ENCODE measurements at places on chromosomes 12 and 14.

DNA sequence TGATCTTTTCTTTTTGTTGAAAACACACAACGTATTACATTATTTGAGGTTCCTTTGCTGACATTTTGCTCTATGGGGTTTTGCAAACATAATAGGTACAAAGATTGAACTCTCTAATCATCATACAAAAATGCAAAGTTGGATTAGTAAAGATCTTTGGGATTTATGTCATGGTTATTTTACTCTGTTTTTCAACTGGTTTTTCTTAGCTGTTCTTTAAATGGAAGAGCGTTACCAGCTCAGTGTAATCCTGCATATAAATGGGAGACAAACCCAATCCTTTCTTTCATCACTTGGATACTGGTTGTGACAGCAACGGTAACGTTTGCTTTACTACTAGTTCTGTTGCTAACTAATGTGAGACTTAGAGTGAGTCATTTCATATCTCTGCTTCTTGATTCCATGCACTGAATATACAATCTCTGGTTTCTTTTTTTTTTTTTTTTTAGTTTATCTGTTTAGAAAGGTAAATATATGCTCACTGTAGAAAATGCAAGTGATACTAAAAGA is 104.9 kb upstream of the NOVA1 start:
- DNase-seq, result no peak

DNA sequence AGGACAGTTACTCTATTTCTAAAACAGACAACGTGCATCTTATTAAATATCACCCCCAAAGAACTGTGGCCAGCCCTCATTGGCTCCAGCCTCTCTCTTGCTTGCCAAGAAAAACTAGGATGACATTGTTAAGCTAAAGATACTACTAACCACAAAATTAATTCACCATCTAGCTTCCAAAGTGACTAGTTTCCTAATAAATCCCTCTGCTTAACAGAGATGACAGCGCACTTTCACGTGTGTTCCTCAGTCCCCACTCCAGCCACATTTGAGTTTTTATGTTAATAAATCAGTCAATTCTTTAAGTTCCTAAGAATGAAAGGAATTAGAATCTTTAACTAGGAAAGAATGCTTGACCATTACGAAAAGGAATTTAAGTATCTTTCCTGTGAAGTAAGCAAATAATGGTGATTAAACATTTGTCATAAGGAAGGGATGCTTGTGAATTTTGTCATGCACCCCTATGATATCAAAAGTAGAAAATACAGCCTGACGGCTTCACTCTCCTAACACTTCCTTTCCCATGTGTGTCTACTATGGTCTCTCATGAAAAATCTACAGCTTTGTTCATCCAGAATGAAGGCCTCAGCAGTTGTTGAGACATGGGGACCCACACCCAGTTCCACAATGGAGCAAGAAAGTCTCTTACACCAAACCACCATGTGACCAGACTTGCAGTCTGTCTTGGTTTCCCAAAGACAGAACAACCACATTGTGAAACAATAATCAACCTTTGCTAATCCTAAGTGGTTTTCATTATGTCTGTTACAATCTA is 8.1 kb downstream of the CORO1C start:
- DNase-seq, result no peak

DNA sequence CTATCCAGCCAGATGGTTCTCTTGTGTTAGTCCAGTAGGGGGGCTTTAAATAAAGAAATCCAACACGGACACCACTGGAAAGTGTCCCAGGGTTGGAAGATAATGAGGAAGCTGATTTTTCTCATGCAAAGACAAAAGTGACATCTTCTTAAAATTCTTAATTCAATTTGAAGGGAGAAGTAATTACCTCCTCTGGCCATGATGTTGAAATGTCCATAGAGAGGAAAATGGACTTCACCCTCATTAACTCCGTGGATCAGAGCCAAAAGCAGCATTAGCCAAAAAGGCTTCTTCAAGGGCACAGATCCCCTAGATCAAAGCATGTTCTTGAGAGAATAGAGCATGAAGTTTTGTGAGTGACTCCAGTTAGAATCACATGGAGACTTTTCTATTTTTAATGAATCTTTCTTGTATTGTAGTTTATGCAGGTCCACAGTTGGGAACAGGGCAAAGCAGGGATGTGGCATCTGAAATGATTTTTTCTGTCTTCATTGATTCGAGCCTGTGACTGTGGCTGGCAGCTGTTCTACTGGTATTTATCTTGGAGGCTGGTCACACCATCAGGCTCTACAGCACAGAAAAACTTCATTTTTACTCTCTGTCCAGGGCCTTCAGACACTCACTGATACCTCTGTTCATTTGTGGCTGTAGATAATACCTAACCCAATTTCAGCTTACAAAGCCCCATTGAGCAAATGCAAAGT is 1002.5 kb downstream of the AACS start:
- peak; percentile 42 for DNase-seq

DNA sequence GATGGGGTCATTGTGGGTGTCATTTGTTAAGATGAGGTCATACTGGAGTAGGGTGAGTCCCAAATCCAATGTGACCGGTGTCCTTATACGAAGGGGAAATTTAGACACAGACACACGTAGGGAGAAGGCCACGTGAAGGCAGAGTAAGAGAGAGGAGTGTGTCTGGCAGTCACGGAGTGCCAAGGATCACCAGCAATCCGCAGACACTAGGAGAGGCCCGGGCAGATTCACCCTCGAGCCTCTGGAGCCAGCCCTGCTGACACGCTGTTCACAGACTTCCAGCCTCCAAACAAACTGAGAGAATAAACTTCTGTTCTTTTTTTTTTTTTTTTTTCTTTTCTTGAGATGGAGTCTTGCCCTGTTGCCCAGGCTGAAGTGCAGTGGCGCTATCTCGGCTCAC is 24.9 kb downstream of the BRI3BP start:
- DNase-seq, result no peak

DNA sequence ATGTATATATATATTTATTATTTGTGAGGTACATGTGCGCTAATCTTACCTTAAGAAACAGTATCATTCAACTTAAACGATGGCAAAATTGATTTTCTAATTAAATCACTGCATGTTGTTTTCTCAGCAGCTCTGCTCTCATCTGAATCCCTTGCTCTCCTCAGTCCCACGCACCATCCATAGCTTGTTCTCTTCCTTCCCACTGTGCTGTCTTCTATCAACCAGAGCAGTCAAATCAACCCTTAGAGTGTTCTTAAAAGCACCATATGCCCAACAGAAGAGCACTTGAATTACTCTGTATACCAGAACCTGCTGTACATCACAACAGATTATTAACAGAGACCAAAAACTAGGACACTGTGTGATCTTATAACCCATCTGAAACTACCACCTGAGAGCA is 209.4 kb upstream of the G2E3 start:
- DNase-seq, result no peak

- DNase-seq, result no peak
Observed at GRCh38 chr12:121182222-121182893, 27.6 kb upstream of the P2RX4 start.

DNA sequence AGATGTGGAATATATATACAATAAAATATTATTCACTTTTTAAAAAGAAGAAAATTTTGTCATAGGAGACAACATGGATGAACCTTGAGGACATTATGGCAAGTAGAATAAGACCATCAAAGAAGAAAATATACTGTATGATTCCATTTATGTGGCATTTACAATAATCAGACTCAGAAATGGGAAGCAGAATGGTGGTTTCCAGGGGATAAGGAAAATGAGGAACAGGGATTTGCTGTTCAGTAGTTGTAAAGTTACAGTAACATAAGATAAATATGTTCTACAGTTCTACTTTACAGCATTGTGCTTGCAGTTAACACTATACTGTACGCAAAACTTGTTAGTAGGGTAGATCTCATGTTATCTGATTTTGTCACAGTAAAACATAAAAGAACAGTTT is 1271.0 kb downstream of the LRFN5 start:
- no peak for DNase-seq

DNA sequence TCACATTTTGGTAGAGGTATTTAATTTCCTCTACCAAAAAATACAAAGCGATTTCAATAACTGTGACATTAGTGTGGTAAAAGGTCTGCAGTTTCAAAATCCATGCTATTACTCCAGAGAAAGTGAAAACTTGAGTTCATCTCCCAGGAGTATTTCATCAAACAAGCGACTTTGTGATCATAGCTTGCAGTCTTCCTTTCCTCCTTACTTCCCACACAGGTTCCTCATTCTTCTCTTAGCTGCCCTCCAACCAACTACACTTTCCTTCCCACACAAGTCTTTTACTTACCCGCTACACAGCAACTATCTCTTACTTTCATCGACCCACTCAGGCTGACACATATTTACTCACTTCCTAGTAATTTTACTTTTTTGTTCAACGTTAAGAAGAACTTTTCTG is 413.4 kb upstream of the USP15 start:
- no peak for DNase-seq

- DNase-seq, result peak; percentile 20
Observed at GRCh38 chr14:92785667-92786426, 8.3 kb upstream of the GOLGA5 start.

DNA sequence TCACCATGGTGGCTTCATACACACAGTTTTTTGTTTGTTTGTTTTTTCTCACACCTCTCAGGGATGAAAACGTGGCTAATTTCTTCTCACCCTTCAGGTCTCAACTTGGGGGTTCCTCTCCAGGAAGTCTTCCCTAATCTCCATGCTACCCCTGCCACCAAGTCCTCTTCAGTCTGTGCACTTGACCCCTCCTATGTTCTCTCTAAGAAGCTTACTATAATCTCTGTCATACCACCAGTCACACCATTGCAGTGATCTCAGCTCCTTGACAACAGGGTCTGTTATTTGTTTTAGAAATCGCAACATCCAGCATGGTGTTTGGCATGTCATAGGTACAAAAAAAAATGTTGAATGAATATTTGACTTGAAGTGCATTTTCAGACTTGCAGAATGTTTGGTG is 83.4 kb downstream of the PRORP start:
- no peak for DNase-seq

DNA sequence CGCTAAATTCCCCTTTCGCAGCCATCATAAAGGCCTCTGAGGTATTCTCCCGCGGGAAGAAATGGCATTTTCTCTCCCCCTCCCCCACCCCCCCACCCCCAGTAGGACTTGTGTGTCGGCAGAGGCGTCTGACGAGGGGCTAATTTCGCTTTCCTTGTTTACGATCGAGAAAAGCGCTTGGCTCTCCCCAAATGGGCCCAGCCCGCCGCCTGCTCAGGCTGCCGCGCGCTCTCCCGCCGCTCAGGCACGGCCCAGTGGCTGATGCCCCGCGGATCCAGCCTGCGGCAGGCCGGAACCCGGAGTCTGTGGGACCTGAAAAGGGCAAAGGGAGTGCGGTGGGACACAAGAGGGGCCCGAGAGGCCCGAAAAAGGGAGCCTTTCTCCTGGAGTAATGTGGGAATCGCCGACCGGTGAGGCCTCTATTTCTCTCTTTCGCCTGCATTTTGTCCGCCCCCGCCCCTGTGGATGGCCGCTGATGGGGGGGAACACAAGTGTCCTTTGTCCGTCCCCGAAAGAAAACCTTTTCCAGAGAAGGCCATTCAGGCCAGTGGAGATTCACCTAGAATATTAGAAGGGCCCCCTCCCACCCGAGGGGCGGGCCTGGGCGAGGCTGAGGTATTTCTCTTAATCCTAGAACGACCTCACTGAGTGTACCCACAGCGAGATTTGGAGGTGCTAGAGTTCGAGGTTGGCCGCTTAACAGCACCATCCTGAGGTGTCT is 9.0 kb upstream of the HOXC6 start:
- DNase-seq, result no peak

Measured in LoVo (cell line).